ENCODE measurements at places on chromosomes 6 and 20. TPM values are rescaled to one million over a fixed set of nuclear protein-coding genes. Genes with fewer than 3 reads are reported as not detected.

Gene RNF182
- not detected for total RNA-seq

- no peaks in the 10 kb centered on the region for H3K27me3 ChIP-seq
- no peaks in the 10 kb centered on the region for H3K36me3 ChIP-seq
- DNase-seq, result no peak
- H3K4me3 ChIP-seq, result no peak overlapping the region
These were observed 5.1 kb upstream of the TXLNB start for GRCh38 chr6:139296927-139297326.

GRCh38 chr6:78340755-78341154, 526.6 kb upstream of the IRAK1BP1 start:
- no peaks in the 10 kb centered on the region for H3K27me3 ChIP-seq
- DNase-seq, result no peak
- no peak overlapping the region for H3K27ac ChIP-seq

Gene TMC2
- not detected for total RNA-seq

DNA sequence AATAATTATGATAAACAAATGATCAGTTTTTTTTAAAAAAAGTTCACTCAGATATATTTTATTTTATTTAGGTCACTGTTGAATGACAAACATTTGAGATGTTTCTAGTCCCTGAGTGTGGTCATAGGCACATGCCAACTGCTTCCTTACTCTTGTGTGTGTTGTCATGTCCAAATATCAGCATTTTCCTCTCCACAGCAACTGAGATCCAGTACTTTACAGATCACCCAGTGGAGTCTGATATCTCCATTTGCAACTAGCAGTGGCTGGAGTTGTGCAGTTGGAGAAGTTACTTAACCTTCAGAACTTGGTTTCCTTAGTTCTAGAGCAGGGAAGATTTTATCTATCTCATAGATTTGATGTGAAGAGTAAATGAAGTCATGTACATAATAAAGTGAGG, 101.3 kb downstream of the MYB start:
- peaks cover 6% of the 10 kb centered on the region for H3K36me3 ChIP-seq
- H3K27ac ChIP-seq, result no peak overlapping the region
- no peak overlapping the region for H3K4me3 ChIP-seq
- DNase-seq, result no peak
- H3K27me3 ChIP-seq, result no peaks in the 10 kb centered on the region

All from activated CD4-positive, alpha-beta memory T cell treated with anti-CD3 and anti-CD28 coated beads for 36 hours (primary cell).